ENCODE measurements at places on chromosomes 7 and 10. TPM values are rescaled to one million over a fixed set of nuclear protein-coding genes. Genes with fewer than 3 reads are reported as not detected.

Gene TAS2R60
- not detected for total RNA-seq

Gene PMPCB
- total RNA-seq = 59.8 TPM

Gene DLX5
- total RNA-seq = not detected

DNA sequence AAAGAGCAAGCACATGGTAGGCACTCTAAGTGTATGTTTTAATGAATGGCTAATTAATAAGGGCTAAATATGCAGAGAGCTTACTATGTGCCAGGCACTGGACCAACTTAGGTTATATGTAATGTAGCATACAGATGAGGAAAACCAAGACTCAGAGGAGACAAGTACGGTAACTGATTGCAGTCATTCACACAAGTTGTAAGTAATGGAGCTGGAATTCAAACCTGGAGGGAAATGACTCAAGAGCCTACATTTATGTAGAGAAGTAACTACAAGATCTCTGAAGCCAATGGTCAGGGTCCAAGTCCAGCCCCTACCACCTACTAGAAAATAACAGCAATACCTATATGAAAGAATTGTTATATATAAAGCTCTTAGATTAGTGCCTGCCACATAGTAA is 97.3 kb upstream of the KCNIP2 start:
- peaks cover 10% of the 10 kb centered on the region for H3K36me3 ChIP-seq
- no peak overlapping the region for H3K4me3 ChIP-seq
- H3K27ac ChIP-seq = no peak overlapping the region
- peaks cover 1% of the 10 kb centered on the region for H3K27me3 ChIP-seq
- H3K4me1 ChIP-seq = no peaks in the 10 kb centered on the region

DNA sequence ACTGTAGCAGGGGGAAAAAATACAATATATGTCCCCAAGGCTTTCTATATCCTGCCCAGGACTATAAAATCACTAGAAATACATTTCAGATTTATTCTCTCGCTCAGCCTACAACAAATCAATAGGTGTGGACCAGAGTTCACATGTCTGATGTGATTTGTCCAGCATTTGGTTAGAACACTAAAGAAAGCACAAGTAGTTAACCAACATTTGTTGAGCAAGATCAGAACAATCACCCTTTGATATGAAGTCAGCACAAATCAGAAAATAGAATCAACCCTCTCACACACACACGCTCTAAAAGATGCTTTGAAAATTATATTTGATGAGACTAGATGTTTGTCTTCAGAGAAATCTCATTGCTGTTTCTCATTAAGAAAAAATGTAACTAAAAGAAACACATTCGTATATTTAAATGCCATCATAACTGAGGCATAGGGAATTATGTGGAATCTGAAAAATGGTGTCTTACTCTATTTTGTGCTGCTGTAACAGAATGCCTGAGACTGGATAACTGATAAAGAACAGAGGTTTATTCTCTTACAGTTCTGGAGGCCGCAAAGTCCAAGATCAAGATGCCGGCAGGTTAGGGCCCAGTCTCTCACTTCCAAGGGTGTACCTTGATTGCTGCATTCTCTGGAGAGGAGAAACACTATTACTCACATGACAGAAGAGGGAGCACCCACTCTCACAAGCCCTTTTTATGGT is 10.5 kb downstream of the AKR1D1 start:
- H3K27ac ChIP-seq = no peak overlapping the region
- peaks cover 4% of the 10 kb centered on the region for H3K4me1 ChIP-seq
- DNase-seq = no peak
- H3K36me3 ChIP-seq = no peaks in the 10 kb centered on the region
- no peak overlapping the region for H3K4me3 ChIP-seq

GRCh38 chr7:17134786-17135185 is 163.7 kb upstream of the AHR start:
- H3K4me1 ChIP-seq = no peaks in the 10 kb centered on the region
- no peaks in the 10 kb centered on the region for H3K36me3 ChIP-seq
- no peaks in the 10 kb centered on the region for H3K27me3 ChIP-seq
